ENCODE measurements at places on chromosomes 4 and X.

- H3K4me3 ChIP-seq = no peak overlapping the region
- H3K27ac ChIP-seq = no peak overlapping the region
- H3K36me3 ChIP-seq = no peaks in the 10 kb centered on the region
Measured at GRCh38 chrX:43450355-43450754, 205.7 kb upstream of the MAOA start.

GRCh38 chr4:152385551-152385950 lies 150.3 kb downstream of the FBXW7 start:
- no peak overlapping the region for H3K4me3 ChIP-seq
- no peak for DNase-seq
- H3K4me1 ChIP-seq = no peaks in the 10 kb centered on the region
- no peak overlapping the region for H3K27ac ChIP-seq
- H3K27me3 ChIP-seq = no peaks in the 10 kb centered on the region

GRCh38 chr4:174522183-174523024 lies at the start of gene HPGD:
Gene HPGD (minus strand): TSS chr4:174522488. CDS start chr4:174522451, 37 bp downstream.
- H3K4me1 ChIP-seq = peaks cover 8% of the 10 kb centered on the region
- DNase-seq = peak; percentile 57
- H3K4me3 ChIP-seq = peak within 1 kb of the TSS; percentile 48
- no peaks in the 10 kb centered on the region for H3K36me3 ChIP-seq
- peaks cover 26% of the 10 kb centered on the region for H3K27me3 ChIP-seq

GRCh38 chr4:26148927-26149326 lies 171.9 kb upstream of the RBPJ start:
- DNase-seq = peak; percentile 57
- peaks cover 18% of the 10 kb centered on the region for H3K4me1 ChIP-seq
- H3K4me3 ChIP-seq = no peak overlapping the region
- H3K27me3 ChIP-seq = no peaks in the 10 kb centered on the region
- no peak overlapping the region for H3K27ac ChIP-seq

GRCh38 chr4:69828828-69829227 lies 31.1 kb downstream of the SULT1E1 start:
- H3K27me3 ChIP-seq = no peaks in the 10 kb centered on the region
- DNase-seq = peak; percentile 32
- no peak overlapping the region for H3K27ac ChIP-seq
- no peak overlapping the region for H3K4me3 ChIP-seq
- peaks cover 13% of the 10 kb centered on the region for H3K4me1 ChIP-seq

DNA sequence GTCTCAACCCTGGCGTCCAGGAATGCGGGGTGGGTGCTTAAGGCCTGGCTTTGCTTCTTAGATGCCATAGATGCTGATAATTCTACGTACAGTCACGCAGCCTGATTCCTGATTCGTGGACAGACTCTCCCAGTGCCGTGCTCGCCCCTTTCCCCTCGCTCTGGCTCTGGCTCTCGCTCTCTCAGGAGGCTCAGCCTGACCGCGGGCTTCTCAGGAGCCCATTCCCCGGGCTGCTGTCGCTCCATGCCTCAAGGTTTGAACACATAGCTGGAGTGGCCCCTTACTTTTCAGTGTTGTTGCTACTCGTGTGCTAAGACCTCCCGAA lies 59.2 kb upstream of the ZC4H2 start:
- no peaks in the 10 kb centered on the region for H3K4me1 ChIP-seq
- H3K27me3 ChIP-seq = no peaks in the 10 kb centered on the region
- DNase-seq = no peak
- no peaks in the 10 kb centered on the region for H3K36me3 ChIP-seq

GRCh38 chr4:142882159-142882558 lies 36.1 kb upstream of the INPP4B start:
- H3K36me3 ChIP-seq = no peaks in the 10 kb centered on the region
- H3K4me3 ChIP-seq = no peak overlapping the region

- H3K27ac ChIP-seq = no peak overlapping the region
- H3K36me3 ChIP-seq = no peaks in the 10 kb centered on the region
- no peaks in the 10 kb centered on the region for H3K27me3 ChIP-seq
- no peak overlapping the region for H3K4me3 ChIP-seq
Measured at GRCh38 chr4:166941629-166942028, 292.7 kb downstream of the SPOCK3 start.

GRCh38 chr4:7719354-7720174 lies 220.1 kb downstream of the AFAP1 start:
- DNase-seq = peak; percentile 65
- peaks cover 6% of the 10 kb centered on the region for H3K36me3 ChIP-seq
- peaks cover 24% of the 10 kb centered on the region for H3K27me3 ChIP-seq
- H3K27ac ChIP-seq = no peak overlapping the region
- H3K4me3 ChIP-seq = no peak overlapping the region

DNA sequence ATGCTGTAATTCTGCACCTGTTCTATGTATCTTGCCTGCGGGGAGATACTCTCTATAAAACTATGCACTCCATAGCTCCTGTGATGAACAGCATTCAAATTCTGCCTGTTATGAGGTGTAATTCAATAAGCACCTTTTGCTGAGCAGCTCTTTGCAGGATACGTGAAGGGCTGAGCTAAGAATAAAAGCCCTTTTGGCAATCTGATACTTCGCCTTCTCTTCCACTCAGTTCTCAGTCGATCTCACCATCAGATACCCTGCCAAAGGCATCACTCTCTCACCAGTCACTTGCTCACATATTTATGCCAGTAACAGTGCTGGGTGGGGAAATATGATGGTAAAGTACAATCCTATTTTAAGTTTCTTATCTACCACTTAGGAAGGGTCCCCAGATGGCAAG lies 67.2 kb downstream of the RPS3A start:
- no peak for DNase-seq
- no peak overlapping the region for H3K27ac ChIP-seq
- H3K4me3 ChIP-seq = no peak overlapping the region
- peaks cover 6% of the 10 kb centered on the region for H3K4me1 ChIP-seq
- H3K36me3 ChIP-seq = peaks cover 7% of the 10 kb centered on the region
- H3K27me3 ChIP-seq = no peaks in the 10 kb centered on the region

GRCh38 chr4:7785017-7785416 lies 154.6 kb downstream of the AFAP1 start:
- peaks cover 64% of the 10 kb centered on the region for H3K36me3 ChIP-seq
- no peak overlapping the region for H3K27ac ChIP-seq
- DNase-seq = no peak
- H3K27me3 ChIP-seq = no peaks in the 10 kb centered on the region

DNA sequence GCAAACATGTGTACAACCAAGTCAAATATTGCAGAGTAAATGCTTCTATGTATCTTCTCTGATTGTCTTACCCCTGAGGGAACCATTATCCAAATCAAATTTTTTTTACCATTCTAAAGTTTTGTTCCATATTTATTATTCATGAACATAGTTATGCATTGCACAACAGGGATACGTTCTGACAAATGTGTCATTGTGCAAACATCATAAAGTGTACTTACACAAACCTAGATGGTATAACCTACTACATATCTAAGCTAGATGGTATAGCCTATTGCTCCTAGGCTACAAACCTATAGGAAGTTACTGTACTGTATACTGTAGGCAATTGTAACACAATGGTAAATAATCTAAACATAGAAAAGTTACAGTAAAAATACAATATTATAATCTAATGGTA lies 23.4 kb downstream of the BEX3 start:
- no peaks in the 10 kb centered on the region for H3K36me3 ChIP-seq
- no peak overlapping the region for H3K27ac ChIP-seq
- no peak for DNase-seq
- peaks cover 24% of the 10 kb centered on the region for H3K27me3 ChIP-seq

GRCh38 chr4:80134936-80135701 lies 62.1 kb upstream of the ANTXR2 start:
- no peaks in the 10 kb centered on the region for H3K27me3 ChIP-seq
- H3K4me1 ChIP-seq = no peaks in the 10 kb centered on the region
- no peak for DNase-seq
- H3K36me3 ChIP-seq = no peaks in the 10 kb centered on the region
- H3K27ac ChIP-seq = no peak overlapping the region

GRCh38 chr4:15778289-15779241 lies at the start of gene CD38:
Gene CD38 (plus strand): TSS chr4:15778328. CDS start chr4:15778415, 87 bp downstream.
- H3K36me3 ChIP-seq = no peaks in the 10 kb centered on the region
- peak; percentile 39 for DNase-seq
- H3K4me3 ChIP-seq = peak within 1 kb of the TSS; percentile 48

DNA sequence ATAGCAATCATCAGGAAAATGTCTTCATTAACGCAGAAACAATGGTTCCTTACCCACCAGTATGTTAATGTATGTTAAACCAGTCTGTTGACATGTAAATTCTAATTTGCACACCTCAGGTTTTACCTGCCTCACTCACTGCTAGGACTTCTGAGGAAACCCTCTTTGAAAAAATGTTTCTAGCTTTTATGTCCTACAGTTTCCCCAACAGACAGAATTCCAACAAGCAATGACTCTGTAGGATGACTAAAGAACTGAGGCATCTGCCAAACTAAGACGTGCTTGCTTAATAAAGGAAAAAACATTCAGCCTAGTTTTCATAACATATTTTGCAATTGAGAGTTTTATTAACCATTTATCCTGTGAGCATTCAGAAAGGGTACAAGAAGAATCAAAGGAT lies 20.6 kb upstream of the SOX3 start:
- no peak overlapping the region for H3K27ac ChIP-seq
- peaks cover 18% of the 10 kb centered on the region for H3K27me3 ChIP-seq
- no peaks in the 10 kb centered on the region for H3K4me1 ChIP-seq
- no peak overlapping the region for H3K4me3 ChIP-seq

DNA sequence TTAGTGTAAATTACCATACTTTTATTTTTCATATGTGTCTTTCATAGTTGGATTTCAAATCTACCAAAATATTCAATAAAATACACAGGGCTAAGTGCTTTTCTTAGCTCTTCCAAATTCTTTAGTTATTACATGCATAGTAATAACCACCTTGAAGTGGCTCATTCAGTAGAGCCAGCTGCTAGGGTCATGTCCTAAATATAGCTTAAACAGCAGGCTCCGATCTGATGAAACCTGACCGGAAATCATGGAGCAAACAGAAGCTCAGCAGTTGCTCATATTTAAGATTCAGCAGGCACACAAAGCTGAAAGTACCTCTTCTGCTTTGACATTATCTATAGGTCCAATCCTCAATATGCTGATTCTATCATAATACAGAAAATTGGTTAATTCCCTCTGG lies 1470.4 kb downstream of the ADGRL3 start:
- no peaks in the 10 kb centered on the region for H3K27me3 ChIP-seq
- no peaks in the 10 kb centered on the region for H3K36me3 ChIP-seq
- H3K27ac ChIP-seq = peak overlapping the region; percentile 29
- H3K4me3 ChIP-seq = no peak overlapping the region
- H3K4me1 ChIP-seq = no peaks in the 10 kb centered on the region
- peak; percentile 83 for DNase-seq

- no peak overlapping the region for H3K27ac ChIP-seq
- H3K27me3 ChIP-seq = peaks cover 13% of the 10 kb centered on the region
- no peaks in the 10 kb centered on the region for H3K4me1 ChIP-seq
- DNase-seq = peak; percentile 74
- no peak overlapping the region for H3K4me3 ChIP-seq
Measured at GRCh38 chrX:38817004-38817703, 15.9 kb downstream of the MID1IP1 start.

- H3K4me1 ChIP-seq = no peaks in the 10 kb centered on the region
- H3K36me3 ChIP-seq = no peaks in the 10 kb centered on the region
- no peak for DNase-seq
- no peaks in the 10 kb centered on the region for H3K27me3 ChIP-seq
Measured at GRCh38 chr4:108385076-108385475, 216.3 kb upstream of the LEF1 start.

DNA sequence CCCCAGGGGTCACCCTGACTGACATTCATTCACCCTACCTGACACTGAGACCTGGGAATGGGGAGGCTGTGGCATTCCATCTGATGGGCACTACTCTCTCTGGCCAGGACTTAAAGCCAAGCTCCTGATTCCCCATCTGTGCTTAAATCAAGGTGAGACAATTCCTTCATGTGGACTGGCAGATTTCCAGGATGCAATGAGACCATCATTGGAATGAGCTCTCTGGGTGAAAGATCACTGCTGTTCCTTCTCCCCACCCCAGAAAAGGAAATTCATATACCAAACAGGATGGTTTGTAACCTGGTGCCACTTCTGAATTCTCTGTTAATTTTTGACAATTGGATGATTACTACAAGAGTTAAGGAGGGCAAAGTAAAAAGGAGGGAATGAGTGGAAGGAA lies 354.8 kb downstream of the MID1IP1 start:
- H3K27me3 ChIP-seq = peaks cover 17% of the 10 kb centered on the region
- no peaks in the 10 kb centered on the region for H3K36me3 ChIP-seq
- DNase-seq = no peak
- H3K4me3 ChIP-seq = no peak overlapping the region
- no peak overlapping the region for H3K27ac ChIP-seq

- H3K4me1 ChIP-seq = peaks cover 7% of the 10 kb centered on the region
- no peaks in the 10 kb centered on the region for H3K27me3 ChIP-seq
- H3K36me3 ChIP-seq = no peaks in the 10 kb centered on the region
- no peak overlapping the region for H3K4me3 ChIP-seq
Measured at GRCh38 chr4:98556451-98556850, 102.0 kb downstream of the TSPAN5 start.

GRCh38 chrX:3076416-3076991 lies 35.2 kb downstream of the ARSF start:
- no peaks in the 10 kb centered on the region for H3K4me1 ChIP-seq
- H3K27me3 ChIP-seq = peaks cover 7% of the 10 kb centered on the region
- no peak for DNase-seq
